ENCODE measurements at places on chromosomes 1 and 21. TPM values are rescaled to one million over a fixed set of nuclear protein-coding genes. Genes with fewer than 3 reads are reported as not detected.
A peak's percentile ranks its signal among the peaks of the same experiment; 100 is the strongest.

GRCh38 chr1:207519505-207520399, 23.8 kb downstream of the CR1 start:
- no peak for DNase-seq

Gene ZNF684
- total RNA-seq = 6.1 TPM

GRCh38 chr1:12619792-12620487, 1.9 kb upstream of the DHRS3 start:
- peak; percentile 86 for DNase-seq

Gene C1orf105
- not detected for total RNA-seq
